NCI-H1092 (cell line): ENCODE measurements at places on chromosomes 1 and 21.

- no peak for DNase-seq
Measured at GRCh38 chr1:35532497-35533223, 24.5 kb downstream of the KIAA0319L start.

- no peak for DNase-seq
Measured at GRCh38 chr1:205811660-205812059, 1.3 kb downstream of the SLC41A1 start.

DNA sequence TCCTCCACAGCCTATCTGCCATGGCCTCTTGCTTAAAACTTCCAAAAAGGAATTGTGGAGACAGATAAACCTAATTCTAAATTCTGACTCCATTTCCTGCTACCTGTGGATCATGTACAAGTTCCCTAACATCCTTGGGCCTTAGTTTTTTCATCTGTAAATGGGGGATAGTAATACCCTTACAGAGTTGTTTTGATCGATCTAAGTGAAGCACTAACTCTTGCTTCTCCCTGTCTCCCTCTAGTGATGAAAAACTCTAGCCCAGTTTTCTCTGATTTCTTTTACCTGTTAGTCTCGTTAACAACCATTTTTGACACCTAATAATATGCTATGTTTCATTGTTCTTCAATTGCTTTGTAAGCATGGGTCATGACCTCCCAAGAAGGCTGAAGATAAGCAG lies 65.9 kb downstream of the TM2D1 start:
- no peak for DNase-seq

GRCh38 chr1:55588309-55588708 lies 373.1 kb upstream of the USP24 start:
- DNase-seq = no peak
